ENCODE measurements at places on chromosomes 7 and 10. TPM values are rescaled to one million over a fixed set of nuclear protein-coding genes. Genes with fewer than 3 reads are reported as not detected.

Gene RAB11FIP2
- polyA plus RNA-seq, result 14.4 TPM

Gene SPRN
- polyA plus RNA-seq, result 2.6 TPM

Gene PLCE1
- 5.2 TPM for polyA plus RNA-seq

Gene TRIL
- 1.2 TPM for polyA plus RNA-seq

Gene BAZ1B
- polyA plus RNA-seq, result 16.7 TPM

Gene SYPL1
- polyA plus RNA-seq, result 110 TPM

Gene STEAP1
- polyA plus RNA-seq, result 8.5 TPM

Gene CDHR1
- 0.17 TPM for polyA plus RNA-seq

Gene HMX2
- not detected for polyA plus RNA-seq

Gene ABI1
- polyA plus RNA-seq, result 35.4 TPM

Gene PKD2L1
- 0.88 TPM for polyA plus RNA-seq

Gene SORCS1
- 1.1 TPM for polyA plus RNA-seq

Gene ZNF727
- not detected for polyA plus RNA-seq

Gene EBLN1
- not detected for polyA plus RNA-seq

Gene CUZD1
- 0.52 TPM for polyA plus RNA-seq

Gene PRPS1L1
- not detected for polyA plus RNA-seq

Gene NKX1-2
- 0.22 TPM for polyA plus RNA-seq

Gene PALD1
- 1.1 TPM for polyA plus RNA-seq

Gene LRRTM3
- 1.9 TPM for polyA plus RNA-seq

Gene SPDYE5
- polyA plus RNA-seq, result 1.5 TPM

Gene OGA
- polyA plus RNA-seq, result 46.1 TPM

Gene GNGT1
- not detected for polyA plus RNA-seq

Gene PNLIPRP2
- polyA plus RNA-seq, result 16.7 TPM

Gene SEMA3E
- polyA plus RNA-seq, result 13.3 TPM

Gene SPDYE8
- polyA plus RNA-seq, result 0.19 TPM

Gene CTAGE6
- not detected for polyA plus RNA-seq

Gene CPA2
- polyA plus RNA-seq, result 303 TPM

Gene CYP2C19
- polyA plus RNA-seq, result 21.3 TPM

Gene GFRA1
- polyA plus RNA-seq, result 1.8 TPM

Gene CFAP70
- polyA plus RNA-seq, result 1.6 TPM

Gene ENTPD1
- 4.1 TPM for polyA plus RNA-seq

Gene BAIAP2L1
- 25.4 TPM for polyA plus RNA-seq

Gene GHRHR
- not detected for polyA plus RNA-seq

Gene LRIT1
- polyA plus RNA-seq, result not detected

Gene GDF2
- 0.39 TPM for polyA plus RNA-seq

Gene ZNF398
- polyA plus RNA-seq, result 8.1 TPM

Gene GIMAP4
- polyA plus RNA-seq, result not detected

Gene ZKSCAN1
- 27.0 TPM for polyA plus RNA-seq

Gene SLC35B4
- polyA plus RNA-seq, result 24.1 TPM

Gene HOXA6
- polyA plus RNA-seq, result 0.16 TPM

Gene CYP2E1
- polyA plus RNA-seq, result not detected

Gene CRHR2
- 0.19 TPM for polyA plus RNA-seq
